ENCODE measurements at places on chromosomes 13 and 19.

- DNase-seq, result peak; percentile 93
Measured at GRCh38 chr13:110455941-110456340, 105.6 kb downstream of the RAB20 start.

- DNase-seq, result no peak
Measured at GRCh38 chr13:24207841-24208667, 47.5 kb downstream of the SPATA13 start.

GRCh38 chr13:26952551-26953143 is 192.1 kb upstream of the GPR12 start:
- no peak for DNase-seq

- no peak for DNase-seq
Measured at GRCh38 chr13:72868229-72868628, 86.3 kb downstream of the PIBF1 start.

DNA sequence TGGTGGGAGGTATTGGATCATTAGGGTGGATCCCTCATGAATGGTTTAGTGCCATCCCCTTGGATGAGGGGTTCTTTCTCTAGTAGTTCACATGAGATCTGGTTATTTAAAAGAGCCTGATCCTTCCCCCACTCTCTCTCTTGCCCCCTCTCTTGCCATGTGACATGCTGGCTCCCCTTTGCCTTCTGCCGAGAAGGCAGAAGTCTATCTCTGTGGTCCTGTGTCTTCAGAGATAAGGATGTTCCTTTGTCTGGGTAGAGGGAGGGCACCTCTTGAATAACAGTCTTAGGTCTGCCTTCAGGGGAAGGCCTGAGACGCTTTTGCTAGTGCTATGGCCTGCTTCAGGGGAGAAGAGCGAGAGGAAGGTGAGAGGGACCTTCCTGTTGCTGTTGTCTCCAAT is 2.0 kb upstream of the ZDHHC20 start:
- DNase-seq, result no peak

DNA sequence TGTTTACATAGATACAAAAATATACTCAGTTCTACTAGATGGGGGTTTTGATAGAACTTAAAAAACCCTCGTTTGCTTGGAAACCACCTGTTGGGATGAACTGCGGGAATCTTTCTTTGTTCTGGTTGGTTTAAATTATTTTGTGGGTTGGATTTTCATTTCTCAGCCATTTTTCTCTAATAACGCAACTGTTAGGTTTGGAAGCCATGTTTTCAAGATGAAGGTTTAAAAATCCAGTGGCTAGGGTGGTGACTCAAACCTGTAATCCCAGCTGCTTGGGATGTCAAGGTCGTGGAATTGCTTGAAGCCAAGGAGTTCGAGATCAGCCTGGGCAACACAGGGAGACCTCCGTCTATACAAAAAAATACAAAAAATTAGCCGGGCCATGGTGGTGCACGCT is 1.6 kb downstream of the URI1 start:
- peak; percentile 26 for DNase-seq

DNA sequence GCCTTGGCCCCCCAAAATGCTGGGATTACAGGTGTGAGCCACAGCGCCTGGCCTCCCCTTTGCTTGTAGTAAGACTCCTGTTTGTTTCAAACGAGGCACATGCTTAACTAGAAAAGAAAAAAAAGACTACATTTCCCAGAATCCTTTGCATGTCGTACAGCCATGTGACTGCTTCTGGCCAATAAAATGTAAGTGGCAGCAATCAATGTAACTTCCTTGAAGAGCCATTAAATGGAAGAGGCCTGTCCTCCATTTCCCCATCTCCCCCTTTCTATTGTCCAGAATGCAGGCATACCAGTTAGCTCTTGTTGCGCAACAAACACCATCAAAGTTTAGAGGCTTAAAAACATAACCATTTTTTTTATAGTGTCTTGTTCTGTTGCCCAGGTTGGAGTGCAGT is 10.4 kb upstream of the GPR32 start:
- DNase-seq, result peak; percentile 45

DNA sequence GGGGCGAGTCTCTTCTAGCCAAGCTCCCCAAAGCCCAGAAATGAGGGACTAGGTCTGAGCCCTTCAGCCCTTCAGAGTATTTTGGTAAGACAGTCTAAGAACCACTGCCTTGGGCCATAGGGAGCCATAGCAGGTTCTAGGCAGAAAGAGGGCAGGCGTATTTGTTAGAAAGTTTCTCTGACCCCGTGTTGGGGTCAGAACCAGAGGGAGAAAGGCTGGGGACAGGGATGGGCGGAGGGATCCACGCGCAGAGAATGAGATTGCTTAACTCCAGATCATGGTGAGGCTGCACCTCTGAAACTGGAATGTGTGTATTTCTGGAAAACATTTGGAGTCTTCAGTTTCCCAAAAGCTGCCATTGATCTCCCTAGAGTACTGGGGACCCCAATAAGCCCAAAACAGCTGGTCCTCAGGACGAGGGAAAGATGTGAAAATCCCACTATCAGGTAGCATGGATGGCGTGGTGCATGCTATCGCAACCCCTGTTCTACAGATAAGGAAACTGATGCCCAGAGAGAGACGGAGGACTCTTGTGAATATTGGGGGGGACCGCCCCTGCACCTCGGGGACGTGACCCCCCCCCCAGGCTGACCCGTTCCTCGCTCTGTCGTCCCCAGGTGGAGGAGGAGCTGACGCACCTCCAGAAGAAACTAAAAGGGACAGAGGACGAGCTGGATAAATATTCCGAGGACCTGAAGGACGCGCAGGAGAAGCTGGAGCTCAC is 703 bp upstream of the TPM4 start:
- no peak for DNase-seq

- peak; percentile 55 for DNase-seq
Measured at GRCh38 chr19:27775395-27775794, 1437.6 kb downstream of the UQCRFS1 start.

DNA sequence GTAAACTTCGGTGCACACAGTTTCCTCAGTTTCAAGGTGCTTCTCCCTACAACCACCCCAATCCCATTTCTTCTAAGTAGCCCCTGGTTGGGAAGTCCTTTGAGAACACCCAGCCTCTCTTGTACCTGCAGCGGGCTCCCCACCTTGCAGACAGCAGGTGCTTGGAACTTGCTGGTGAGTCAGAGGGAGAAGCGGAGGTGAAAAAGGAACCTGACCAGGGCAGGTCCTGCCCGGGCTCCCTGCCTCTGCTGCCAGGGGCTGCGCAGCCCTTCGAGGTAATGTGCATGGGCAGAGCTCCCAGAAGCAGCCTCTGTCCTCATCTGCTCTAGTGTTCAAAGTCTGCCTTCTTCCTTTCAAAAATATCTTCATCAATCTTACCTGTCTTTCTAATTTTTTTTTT is 274.0 kb upstream of the SOX1 start:
- no peak for DNase-seq

DNA sequence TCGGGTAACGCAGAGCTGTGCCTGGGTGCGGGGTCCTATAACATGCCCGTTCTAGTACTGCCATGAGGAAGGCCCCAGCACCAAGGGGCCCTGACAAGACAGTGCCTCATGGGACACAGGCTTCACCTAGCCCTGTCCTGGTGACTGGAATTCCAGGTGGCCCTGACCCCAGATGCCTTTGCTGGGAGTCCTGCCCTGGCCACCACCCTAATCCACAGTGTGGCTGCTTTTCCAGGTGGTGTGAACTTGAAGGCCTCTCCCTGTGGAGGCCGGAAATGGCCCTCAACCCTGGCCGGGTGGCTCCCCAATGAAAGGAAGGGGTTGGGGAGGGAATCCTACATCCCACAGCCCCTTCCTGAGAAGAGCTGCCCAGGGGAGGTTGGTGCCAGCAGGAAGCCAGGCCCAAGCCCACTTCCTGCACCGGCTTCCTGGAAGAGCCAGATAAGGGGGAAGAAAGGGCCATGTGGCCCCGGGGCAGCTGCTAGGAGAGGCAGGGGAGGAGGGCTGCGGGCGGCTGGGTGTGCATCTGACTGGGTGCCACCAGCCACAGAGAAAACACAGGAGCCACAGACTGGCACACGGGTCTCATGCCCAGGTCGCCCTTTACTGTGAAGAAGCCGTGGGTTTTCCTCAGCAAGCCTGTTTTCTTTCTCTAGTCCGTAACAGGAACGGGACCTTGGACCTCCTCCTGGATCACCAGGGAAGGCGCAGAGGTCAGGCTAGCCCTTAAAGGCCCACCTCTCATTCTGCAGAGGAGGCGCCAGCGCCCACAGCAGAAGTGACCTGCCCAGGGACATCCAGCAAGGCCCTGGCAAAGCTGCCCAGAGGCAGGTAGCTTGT is 4.7 kb downstream of the LSM4 start:
- no peak for DNase-seq

DNA sequence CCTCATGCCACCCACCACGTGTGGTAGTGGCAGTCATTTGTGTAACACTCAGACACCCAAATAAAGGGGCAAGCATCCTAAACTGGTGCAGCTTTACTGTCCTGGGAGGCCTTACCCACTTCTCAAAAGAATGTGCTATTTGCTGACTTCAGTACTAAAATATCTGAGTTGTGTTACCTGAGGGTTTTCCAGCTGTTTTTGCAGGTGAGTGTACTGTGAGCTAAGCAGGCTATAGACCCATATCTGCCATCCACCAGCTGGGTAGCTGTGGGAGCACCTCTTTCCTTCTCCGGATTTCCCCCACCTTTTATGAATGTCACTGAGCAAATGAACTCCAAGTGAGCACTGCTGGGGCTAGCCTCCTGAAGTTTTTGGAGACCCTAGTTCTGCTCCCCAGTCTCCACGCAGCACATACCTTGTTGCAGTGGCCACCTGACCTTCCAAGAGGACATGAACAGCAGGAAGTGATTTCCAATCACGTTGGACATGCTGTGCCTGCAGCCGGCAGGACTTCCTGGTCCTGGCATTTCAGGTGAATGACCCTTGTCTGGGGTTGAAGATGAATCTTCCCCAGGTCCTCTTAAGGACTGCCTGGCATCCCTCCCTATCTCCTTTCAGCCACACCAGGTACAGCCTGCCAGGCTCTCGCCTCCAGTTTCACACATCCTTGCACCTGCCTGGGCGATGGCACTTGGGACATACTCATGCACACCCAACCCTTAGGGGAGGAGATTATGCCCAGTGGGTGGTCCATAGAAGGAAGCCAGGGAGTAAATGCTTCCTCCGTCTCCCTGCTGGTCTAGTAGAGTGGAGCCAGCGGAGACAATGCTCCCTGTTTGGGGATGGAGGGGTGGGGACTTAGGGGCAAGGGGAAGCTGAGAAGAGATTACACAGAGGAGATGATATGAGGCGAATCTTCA is 109.5 kb upstream of the SPATA13 start:
- DNase-seq, result no peak

DNA sequence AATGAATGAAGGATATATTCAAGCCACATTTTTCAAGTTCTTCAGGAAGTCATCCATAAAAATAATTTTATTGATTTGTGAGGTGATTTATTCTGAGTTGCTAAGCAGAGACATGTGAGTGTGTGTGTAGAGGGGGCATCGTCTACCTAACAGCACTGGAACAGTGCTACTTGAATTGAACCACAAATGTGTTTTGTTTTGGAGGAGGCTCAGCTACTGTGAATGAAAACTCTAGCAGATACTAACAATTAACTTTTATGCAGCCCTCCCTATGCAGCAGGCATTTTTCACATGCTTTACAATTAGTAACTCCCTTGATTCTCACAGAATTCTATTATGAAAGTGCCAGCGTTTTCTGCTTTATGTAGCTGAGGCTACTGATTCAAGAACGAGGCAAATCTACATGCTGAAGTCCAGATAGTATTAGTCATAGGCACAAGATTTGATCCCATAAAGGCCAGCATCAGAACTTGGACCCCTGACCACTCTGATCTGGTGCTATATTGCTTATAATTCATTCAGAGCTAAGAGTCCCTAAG is 103.7 kb downstream of the MYO16 start:
- DNase-seq, result no peak

DNA sequence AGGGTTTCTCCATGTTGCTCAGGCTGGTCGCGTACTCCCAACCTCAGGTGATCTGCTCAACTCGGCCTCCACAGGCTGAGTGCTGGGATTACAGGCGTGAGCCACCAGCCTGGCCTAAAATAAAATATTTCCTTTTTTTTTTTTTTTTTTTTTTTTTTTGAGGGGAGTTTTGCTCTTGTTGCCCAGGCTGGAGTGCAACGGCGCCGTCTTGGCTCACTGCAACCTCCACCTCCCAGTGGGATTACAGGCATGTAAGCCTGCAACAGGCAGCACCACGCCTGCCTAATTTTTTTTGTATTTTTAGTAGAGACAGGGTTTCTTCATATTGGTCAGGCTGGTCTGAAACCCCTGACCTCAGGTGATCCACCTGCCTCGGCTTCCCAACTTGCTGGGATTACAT is 4.9 kb downstream of the ZNF506 start:
- DNase-seq, result no peak

DNA sequence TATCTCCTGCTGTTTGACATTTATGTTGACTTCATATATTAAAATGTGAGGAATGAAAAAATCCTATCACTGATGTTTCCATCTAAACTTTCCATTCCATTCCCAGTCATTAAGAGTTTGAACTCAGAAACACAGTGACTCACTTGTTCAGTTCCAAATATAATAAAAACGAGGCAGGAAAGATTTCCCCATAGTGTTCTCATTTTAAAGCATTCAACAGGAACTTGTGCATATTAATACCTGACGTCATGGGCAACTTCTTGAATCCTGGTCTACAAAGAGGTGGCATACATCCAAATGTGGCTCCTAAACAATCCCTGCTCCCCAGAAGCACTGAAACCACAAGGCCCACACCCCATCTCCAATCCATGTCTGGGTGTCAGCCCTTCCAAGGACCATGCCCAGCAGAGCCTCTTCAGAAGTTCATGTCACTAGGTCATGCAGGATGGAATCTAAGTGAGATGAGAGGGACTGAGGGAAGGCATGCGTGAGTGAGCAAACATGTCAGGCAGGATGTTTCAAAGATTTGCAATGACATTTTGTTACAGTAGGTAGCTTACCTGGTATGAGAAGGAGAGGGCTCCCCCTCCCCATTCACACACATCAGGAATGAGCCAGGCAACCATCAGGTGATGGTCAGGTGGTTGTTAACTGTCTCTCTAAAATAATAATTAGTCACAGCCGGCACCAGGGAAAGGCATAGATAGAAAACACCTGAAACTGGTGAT is 9.4 kb upstream of the ERVV-2 start:
- DNase-seq, result no peak

GRCh38 chr19:10201176-10201575 is 6.4 kb upstream of the DNMT1 start:
- no peak for DNase-seq

- no peak for DNase-seq
Measured at GRCh38 chr19:49807058-49807903, 5.8 kb downstream of the FUZ start.

- no peak for DNase-seq
Measured at GRCh38 chr13:48156466-48156865, 61.6 kb upstream of the MED4 start.

All from NCI-H82 (cell line).